ENCODE measurements at places on chromosomes 1 and 21.
A peak's percentile ranks its signal among the peaks of the same experiment; 100 is the strongest.

GRCh38 chr1:53174971-53175913 is 21.4 kb upstream of the CPT2 start:
- DNase-seq: no peak

GRCh38 chr1:189431447-189431846 is 1046.2 kb downstream of the BRINP3 start:
- no peak for DNase-seq

GRCh38 chr21:34668803-34669148 is at the start of gene CLIC6:
Gene CLIC6, plus strand, starts transcription at chr21:34668994. Its CDS starts 395 bp downstream, at chr21:34669389.
- DNase-seq: peak; percentile 30

DNA sequence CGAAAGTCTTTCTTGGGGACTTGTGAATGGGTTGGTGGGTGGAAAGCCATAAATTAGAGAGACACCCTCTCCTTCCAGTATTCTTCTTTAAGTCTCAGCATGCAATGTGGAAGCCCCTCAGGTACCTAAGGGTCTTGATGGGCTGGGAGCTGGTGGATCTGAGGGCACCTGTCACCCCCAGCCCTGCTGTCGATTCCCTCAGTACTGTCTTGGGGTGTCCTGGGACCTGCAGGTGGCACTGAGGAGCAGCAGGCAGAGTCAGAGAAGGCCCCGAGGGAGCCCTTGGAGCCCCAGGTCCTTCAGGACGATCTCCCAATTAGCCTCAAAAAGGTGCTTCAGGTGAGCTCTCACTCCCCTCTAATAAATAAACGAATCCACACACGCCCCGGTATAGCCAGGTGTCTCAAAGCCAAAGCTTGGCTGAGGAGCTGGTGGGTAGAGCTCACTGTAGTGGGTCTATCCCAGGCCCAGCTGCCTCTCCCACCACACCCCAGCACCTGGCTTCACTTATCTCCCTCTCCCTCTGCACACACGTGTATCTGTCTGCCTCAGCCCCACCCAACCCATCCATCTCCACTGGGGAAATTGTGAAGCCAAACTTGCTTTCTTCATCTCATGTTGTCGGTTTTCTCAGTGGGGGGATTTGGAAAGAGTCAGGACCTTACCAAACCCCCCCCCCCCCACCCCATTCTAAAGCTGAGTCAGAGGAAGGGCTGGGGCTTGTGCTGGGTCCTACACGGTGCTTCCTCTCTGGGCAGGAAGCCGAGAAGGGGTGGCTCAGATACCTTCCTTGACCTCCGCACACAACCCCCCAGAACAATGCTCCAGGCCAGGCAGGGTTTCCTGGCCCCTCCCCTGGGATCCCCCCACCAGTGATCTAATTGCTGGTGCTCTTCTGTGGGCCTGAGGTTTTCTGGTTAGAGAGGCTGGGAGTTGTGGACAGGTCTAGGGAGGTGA is 1.6 kb downstream of the ADAM15 start:
- no peak for DNase-seq

DNA sequence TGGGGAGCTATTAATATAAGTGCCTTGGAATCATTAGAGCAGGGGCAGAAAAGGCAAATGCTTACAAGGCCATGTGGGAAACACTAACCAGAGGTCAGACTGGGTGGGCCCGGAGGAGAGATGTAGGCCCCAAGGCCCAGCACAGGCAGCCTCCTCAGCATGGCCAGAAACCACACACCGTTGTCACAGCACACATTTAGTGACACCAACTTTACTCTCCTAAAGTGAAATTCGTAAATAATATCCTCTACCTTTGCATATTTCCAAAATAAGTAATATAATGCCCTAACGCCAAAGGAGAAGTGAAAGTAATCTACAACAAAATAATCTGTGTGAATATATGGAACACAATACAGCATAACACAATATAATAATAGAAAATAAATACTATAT is 62.6 kb downstream of the KIF21B start:
- DNase-seq: no peak

DNA sequence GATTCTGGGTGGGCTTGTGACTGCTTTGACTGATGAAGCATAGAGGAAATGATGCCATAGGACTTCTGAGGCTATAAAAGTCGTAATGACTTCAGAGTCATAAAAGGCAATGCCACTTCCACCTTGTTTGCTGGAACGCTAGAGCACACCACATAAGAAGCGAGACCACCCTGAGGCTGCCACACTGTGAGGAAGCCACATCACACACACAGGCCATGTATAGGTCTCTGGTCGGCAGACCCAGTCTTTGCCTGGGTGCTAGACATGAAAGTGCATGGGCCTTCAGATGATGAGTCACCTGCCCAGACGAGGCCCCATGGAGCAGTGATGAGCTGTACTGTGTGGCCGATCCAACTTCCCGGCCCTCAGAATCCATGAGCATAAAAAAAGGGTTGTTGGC is 14.2 kb upstream of the KANK4 start:
- no peak for DNase-seq

DNA sequence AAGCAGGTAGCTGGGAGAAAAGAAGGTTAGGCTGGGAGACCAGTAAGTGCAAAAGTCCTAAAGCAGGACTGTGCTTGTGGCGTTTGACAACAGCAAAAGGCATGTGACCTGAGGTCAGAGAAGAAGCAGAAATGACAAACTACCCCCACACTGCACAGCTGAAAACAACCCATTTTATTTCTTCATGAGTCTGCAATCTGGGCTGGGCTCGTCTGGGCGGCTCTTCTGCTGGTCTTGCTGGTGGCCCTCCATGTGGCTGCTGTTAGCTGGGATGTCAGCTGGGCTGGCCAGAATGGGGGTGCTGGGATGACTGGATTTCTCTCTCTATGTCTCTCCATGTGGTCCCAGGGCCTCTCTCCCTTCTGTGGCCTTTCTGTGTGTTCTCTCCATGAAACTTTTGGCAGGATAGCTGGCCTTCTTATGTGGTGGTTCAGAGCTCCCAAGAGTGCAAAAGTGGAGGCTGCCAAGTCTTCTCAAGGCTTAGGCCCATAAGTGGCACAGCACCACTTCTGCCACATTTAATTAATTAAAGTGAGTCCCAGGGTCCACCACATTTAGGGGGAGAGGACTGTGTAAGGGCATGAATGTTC is 128.6 kb downstream of the RIPK4 start:
- DNase-seq: no peak
